ENCODE measurements at places on chromosomes 16 and 17.
A peak's percentile ranks its signal among the peaks of the same experiment; 100 is the strongest.

- no peak for DNase-seq
Observed at GRCh38 chr17:72102366-72102765, 18.5 kb upstream of the SOX9 start.

DNA sequence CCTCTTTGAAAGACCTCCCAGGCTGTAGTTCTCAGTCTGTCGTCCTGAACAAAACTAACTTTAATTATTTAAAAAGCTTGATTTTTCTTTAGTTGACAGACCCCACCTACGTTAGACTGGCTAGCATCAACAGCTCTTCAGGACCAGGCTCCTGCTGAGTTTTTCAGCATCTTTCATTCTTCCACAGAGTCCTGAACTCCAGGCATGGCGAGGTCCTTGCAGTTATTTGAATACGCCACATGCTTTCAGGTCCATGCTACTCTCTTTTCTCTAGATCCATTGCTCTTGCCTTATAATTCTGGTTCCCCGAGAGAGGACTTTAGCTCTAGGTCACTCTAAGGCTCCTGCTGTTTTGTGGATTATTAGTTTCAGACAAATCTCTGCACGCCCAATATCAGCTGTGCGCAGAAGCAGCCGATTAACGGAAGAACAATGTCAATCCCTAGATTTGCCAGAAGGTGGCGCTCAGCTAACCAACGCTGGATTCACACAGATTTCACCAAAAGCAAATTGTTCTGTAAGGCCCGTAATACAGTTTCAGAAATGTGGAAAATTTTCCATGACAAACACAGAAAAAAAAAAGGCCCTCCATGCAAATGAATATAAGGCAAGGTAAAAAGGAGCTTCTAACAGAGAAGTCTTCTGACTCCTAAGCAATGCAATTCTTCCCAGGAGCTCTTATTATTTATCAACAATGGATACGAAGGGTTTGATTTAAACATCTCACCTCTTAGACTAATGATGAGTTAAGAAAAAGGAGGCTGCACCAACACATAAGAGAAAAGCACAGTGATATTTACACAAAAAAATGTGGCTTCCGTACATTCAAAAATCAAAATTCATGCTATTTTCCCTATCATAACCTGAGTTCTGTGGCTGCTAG lies 33.5 kb upstream of the BCO1 start:
- DNase-seq, result peak; percentile 25

DNA sequence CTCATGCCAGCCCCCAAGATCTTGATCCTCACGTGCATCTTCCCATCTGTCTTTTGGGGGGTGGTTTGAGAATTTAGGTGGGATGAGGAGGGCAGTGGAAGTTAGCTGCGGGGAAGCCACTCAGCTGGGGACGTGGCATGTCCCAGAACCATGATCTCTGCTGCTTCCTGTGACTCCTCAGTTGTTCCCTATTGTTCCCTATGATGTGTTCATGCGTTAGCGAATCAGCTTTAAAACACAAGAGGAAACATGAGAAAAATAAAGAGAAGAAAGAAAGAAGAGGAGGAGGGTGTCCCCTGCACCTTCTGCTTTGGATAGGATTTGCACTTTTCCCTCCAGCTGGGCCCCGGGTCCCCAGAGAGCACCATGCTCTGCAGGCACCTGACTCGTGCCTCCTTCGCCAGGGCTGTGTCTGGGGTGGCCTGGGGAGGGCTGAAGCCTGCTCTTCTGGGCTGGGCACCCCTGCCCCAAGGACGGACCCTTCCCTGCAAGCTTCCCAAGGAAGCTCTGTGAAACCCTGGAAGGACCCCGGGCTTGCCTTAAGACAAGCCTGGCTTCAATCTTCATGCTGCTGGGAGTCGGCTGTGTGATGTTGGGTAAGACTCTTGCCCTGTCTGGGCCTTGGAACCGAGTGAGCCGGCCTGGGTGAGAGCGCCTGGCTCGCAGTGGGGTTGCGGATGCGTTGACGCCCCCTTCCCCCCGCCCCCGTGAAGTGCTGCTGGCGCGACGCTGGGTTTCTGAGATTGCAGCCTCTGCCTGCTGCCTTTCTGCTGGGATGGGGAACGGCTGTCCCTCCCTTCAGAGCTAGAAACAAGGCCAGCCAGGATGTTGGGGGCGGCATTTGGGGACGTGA lies 62.8 kb upstream of the CIBAR2 start:
- DNase-seq, result no peak

GRCh38 chr17:72937707-72938106 lies 154.8 kb downstream of the SLC39A11 start:
- DNase-seq, result no peak

- DNase-seq, result no peak
Observed at GRCh38 chr16:78660795-78661194, 561.3 kb downstream of the WWOX start.

- DNase-seq, result no peak
Observed at GRCh38 chr16:88102597-88102996, 151.4 kb downstream of the BANP start.

DNA sequence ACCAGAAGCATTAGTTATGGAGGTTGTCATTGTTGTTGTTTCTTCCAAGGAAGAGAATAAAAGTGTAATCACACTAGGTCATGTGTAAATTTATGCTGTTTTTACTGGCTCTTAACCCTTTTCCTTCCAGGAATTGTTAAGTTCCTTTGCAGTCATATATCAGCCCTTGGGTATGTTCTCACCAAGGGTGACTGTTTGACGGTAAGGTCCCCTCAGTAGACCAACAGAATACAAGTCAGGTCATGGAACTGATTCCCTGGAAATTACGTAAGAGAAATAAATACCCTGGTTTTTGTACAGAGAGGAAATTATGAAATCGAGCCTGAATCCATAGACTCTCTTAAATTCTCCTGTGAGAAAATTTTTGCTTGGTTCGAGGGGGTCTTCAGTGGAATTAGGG lies 11.2 kb upstream of the KCNJ2 start:
- no peak for DNase-seq

DNA sequence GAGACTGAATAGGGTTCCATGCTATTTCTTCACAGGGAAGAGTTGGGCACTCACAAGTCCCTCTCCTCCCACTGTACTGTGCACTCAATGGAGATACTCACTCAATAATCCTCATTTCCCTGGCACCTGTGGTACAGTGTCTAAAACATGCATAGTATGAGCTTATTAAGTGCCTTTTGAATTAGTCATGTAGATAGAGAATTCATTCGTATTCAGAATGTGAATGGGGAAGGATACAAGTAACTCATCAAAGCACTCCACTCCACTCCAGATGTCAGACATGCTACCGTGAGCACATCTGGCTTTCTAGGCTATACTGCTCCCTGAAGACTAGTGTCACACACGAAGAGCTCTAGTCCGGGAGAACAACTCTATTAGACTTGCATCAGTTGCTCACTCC lies 6.3 kb downstream of the C17orf75 start:
- no peak for DNase-seq
